ENCODE measurements at places on chromosomes 4 and X.

- no peak for DNase-seq
Observed at GRCh38 chr4:27308379-27308778, 447.7 kb downstream of the STIM2 start.

GRCh38 chr4:171583790-171584189 is 229.4 kb upstream of the GALNTL6 start:
- no peak for DNase-seq

GRCh38 chrX:118779581-118779980 is 44.0 kb upstream of the ZCCHC12 start:
- DNase-seq: no peak

DNA sequence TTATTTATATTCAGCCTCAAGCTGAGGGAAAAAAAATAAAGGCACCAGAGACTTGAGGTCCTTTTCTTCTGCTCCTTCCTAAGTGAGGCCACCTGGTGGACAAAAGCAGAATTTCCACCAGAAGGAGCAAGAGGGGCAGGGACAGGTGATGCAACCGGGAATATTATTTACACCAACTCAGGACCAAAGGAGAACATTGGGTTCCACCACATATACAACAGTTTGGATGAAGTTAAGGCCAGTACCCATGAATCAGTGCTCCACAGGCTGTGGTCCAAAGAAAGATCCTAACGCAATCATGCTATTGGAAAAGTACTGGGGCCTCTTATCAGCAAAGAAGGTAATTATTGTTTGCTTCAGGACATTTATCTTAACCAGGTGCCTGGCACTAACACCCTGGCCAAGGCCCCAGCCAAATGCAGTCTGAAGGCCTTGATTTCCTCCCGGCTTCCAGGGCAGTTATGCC is 57.4 kb downstream of the TSC22D3 start:
- DNase-seq: peak; percentile 66

GRCh38 chr4:145665773-145666172 is 14.2 kb upstream of the C4orf51 start:
- DNase-seq: no peak

DNA sequence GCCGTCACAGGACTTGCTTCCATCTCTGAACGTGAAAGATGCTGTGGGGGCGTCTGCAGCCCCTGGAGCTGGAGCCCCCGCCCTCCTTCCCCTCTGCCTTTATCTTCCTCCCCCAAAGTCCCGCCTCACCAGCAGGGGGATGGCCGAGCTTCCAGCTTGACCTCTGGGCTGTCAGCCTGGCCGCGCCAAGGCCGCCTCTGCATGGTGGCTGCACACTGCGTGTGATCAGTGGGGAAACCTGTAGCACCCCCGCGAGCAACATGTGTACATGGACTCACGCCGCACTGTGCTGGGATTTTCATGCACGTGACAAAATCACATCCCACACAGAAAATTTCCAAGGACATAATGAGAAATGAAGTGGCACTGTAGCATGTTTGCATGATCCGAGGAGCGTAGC is 26.5 kb upstream of the PSAPL1 start:
- DNase-seq: no peak

All from effector CD4-positive, alpha-beta T cell (primary cell).